ENCODE measurements at places on chromosomes 6 and 20.

DNA sequence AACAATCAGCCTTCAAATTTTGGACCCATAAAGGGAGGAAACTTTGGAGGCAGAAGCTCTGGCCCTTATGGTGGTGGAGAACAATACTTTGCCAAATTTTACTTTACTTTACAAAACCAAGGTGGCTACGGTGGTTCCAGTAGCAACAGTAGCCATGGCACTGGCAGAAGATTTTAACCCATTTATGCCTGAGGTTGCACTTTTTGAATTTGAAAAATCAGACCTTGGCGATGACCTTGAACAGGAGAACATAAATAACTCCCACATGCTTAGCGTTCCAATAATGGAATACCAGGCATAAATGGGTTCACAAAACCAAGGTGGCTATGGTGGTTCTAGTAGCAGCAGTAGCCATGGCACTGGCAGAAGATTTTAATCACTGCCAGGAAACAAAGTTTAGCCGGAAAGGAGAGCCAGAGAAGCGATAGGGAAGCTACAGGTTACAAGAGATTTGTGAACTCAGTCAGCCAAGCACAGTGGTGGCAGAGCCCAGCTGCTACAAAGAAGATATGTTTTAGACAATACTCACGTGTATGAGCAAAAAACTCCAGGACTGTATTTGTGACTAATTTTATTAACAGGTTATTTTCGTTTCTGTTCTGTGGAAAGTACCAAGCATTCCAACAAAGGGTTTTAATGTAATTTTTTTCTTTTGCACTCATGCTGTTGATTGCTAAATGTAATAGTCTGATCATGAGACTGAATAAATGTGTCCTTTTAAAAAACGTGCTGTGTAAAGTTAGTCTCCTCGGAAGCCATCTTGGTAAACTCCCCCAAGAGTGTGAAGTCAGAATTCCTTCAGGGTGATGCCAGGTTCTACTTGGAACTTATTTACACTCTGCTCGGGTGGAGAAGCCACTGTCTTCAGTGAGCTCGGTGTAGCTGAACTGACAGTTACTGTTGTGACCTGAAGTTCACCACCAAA lies 6.7 kb downstream of the SFT2D1 start:
- no peak for DNase-seq

- peak; percentile 27 for DNase-seq
Observed at GRCh38 chr6:146985111-146985510, 219.1 kb upstream of the STXBP5 start.

DNA sequence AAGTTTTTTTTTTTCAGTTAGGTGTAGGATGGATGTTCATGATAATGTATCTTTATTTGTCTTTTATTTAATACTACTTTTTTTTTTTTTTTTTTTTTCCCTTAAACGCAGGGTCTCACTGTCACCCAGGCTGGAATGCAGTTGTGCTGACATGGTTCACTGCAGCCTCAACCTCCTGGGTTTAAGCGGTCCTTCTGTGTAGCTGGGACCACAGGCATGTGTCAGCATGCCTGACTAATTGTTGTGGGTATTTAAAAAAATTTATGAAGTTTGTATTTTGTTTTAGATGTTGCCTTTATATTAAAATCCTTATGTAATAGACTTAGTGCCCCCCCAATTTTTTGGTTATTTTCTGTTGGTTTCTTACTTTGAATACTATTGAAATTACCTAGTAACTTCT lies 42.6 kb downstream of the NCOA3 start:
- DNase-seq = peak; percentile 11

GRCh38 chr20:11229772-11230171 lies 556.0 kb upstream of the JAG1 start:
- no peak for DNase-seq

DNA sequence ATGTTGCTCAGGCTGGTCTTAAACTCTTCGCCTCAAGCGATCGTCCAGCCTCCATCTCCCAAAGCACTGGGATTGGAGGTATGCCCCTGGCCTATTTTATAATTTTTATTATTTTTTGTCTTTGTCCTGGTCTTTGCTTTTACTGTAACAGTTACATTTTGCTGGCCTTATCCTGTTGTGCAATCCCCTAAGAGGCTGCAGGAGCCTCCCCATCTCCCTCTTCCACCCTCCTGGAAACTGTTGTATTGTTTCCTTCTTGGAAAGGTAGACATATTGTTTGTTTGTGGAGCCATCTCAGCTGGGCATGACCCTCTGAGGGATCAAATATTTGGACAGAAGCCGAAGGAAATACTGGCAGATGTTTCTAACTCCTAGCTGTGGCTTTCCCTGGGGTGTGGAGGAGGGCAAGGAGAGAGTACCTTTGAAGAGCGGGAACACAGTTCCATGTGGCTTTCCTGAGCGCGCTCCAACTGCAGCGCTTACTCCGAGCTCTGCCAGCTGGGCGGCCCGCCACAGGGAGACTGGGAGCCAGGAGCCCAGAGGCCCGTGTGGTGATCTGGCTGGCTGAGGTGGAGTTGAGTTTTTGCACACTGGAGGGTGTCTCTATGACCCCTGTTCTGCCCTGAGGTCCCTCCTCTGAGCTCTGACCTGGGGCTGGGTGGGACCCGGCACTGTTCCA lies 4.9 kb downstream of the MAPK13 start:
- DNase-seq = no peak

- no peak for DNase-seq
Observed at GRCh38 chr6:128724738-128725137, 158.2 kb upstream of the LAMA2 start.

GRCh38 chr6:37451441-37452193 lies 18.6 kb downstream of the CMTR1 start:
- DNase-seq = peak; percentile 4

GRCh38 chr6:107965746-107966145 lies 7.7 kb upstream of the SEC63 start:
- DNase-seq = no peak

DNA sequence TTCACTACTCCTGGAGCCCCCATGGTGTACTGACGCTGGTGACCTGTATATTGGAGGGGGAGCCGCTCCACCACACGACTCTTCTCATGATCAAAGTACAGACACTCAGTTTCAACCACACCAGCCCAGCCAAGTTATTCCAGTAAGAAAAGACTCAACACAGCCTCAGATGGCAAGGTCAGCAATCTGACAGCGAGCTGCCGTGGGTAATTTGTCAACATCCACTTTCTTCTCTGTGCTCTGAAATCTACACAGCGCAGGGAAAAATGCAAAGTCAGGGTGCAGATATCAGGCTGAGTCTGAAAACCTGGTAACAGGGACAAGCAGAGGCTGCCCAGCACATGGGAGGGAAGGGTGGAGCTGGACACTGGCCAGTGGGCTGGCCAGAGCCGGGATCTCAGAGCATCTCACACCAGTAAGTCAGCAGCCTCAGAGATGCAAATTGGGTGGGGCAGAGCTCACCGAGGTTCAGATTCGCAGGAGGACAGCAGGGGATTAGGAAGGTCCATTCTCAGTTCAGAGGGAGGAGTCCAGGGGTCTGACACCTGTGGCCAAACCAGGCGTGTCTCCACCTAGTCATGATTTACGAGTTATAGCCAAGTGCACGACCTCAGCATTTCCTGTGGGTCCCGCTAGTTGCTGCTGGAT lies 44.5 kb upstream of the RPS6KA2 start:
- no peak for DNase-seq

DNA sequence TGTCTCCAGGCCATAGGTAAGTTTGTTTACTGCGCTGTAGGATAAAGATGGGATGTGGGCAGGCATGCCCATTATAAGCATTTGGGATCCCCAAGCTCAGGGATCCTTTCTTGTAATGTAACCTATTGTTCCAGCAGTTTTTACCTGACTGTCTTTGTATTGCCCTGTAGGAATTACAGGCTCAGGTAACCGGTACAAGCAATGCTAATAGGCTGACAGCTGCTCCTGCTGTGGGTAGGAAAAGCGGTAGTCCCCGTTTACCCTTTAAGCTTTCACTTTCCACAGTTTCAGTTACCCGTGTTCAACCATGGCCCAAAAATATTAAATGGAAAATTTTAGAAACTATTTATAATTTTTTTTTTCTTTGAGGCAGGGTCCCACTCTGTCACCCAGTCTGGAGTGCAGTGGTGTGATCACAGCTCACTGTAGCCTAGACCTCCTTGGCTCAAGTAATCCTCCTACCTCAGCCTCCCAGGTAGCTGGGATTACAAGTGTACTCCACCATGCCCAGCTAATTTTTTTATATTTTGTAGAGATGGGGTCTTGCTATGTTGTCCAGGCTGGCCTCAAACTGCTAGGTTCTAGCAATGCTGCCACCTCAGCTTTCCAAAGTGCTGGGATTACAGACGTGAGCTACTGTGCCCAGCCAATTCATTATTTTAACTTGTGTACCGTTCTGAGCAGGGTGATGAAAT lies 108.6 kb downstream of the CDYL start:
- no peak for DNase-seq

GRCh38 chr6:166589786-166590574 lies 3.5 kb upstream of the RAMACL start:
- no peak for DNase-seq

GRCh38 chr6:89251170-89251569 lies 34.0 kb upstream of the GABRR1 start:
- no peak for DNase-seq

DNA sequence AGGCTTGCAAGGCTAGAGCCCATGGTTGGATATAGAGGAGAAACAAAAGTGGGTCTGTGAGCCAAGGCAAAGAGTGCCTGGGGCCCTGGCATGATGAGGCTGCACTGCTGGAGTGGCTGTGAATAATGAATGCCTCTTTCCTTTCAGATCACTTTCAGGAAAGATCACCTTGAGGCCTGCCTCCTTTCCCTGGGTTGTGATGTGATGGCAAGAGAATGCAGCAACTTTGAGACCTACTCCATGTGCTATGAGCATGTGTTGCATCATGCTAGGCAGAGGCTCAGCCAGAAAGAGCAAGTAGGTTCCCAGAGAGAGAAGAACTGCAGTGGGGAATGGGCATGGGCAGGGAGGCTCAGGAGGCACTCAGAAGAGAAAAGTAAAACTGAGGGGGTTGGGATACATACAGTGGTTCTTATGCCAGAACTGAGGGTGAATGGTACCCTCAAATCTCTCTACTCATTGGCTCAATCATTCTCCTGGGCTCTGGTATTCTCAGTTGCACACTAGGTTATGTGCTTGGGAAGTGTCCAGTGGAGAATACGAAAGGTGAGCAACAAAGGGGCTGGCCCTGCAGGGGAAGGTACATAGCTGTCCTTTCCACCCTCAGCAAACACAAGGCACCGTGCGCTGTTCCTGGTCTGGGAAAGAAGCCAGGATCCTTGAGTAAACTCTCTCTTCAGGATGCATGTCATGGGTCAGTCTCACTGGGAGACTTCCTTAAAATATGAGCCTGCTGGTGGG lies 45.9 kb downstream of the CD164 start:
- no peak for DNase-seq

GRCh38 chr6:40049128-40049527 lies 114.9 kb upstream of the MOCS1 start:
- no peak for DNase-seq

- peak; percentile 85 for DNase-seq
Observed at GRCh38 chr20:63957690-63958441, 1.6 kb upstream of the UCKL1 start.

GRCh38 chr6:73671911-73672685 lies 18.3 kb upstream of the SLC17A5 start:
- no peak for DNase-seq

- DNase-seq = no peak
Observed at GRCh38 chr6:155454471-155454870, 1.2 kb downstream of the NOX3 start.
